ENCODE measurements at places on chromosomes 5 and 9. TPM values are rescaled to one million over a fixed set of nuclear protein-coding genes. Genes with fewer than 3 reads are reported as not detected.

Gene PRR16
- total RNA-seq, result not detected

Gene ACTBL2
- total RNA-seq, result not detected

Gene PPP2R2B
- total RNA-seq, result 0.65 TPM

Gene ANKRD31
- total RNA-seq, result 0.99 TPM

Gene GRIA1
- total RNA-seq, result not detected

Gene SOX30
- total RNA-seq, result 0.16 TPM

Gene GMCL2
- total RNA-seq, result not detected

Gene FIBCD1
- total RNA-seq, result not detected

Gene LTC4S
- total RNA-seq, result not detected

Gene ZNF608
- not detected for total RNA-seq

Gene IFNA10
- total RNA-seq, result not detected

Gene TTLL11
- total RNA-seq, result 0.56 TPM

Gene CAVIN4
- total RNA-seq, result 0.11 TPM

Gene C9orf85
- 8.9 TPM for total RNA-seq

Gene ITK
- total RNA-seq, result 229 TPM

Gene CNTNAP3B
- total RNA-seq, result not detected

Gene SAXO1
- total RNA-seq, result 0.07 TPM

Gene STPG3
- total RNA-seq, result not detected

Gene TRIM32
- total RNA-seq, result 14.6 TPM

Gene PHAX
- total RNA-seq, result 42.5 TPM

Gene SPINK13
- not detected for total RNA-seq

Gene SEPTIN8
- 25.2 TPM for total RNA-seq

Gene MEGF10
- total RNA-seq, result not detected

Gene SMAD5
- 12.4 TPM for total RNA-seq

Gene TAF11L5
- total RNA-seq, result not detected

Gene CDKN2B-AS1
- 0.81 TPM for total RNA-seq

Gene OXCT1
- total RNA-seq, result 65.0 TPM

Gene F2RL1
- total RNA-seq, result 2.2 TPM

Gene CER1
- total RNA-seq, result not detected

Data from activated CD8-positive, alpha-beta T cell treated with anti-CD3 and anti-CD28 coated beads for 36 hours (primary cell).